ENCODE measurements at places on chromosomes 6 and 20.
A peak's percentile ranks its signal among the peaks of the same experiment; 100 is the strongest.

GRCh38 chr6:163930012-163930411 lies 515.5 kb downstream of the QKI start:
- no peak overlapping the region for H3K4me3 ChIP-seq
- H3K27ac ChIP-seq, result no peak overlapping the region
- H3K4me1 ChIP-seq, result peaks cover 13% of the 10 kb centered on the region
- no peaks in the 10 kb centered on the region for H3K27me3 ChIP-seq
- no peaks in the 10 kb centered on the region for H3K36me3 ChIP-seq

- no peaks in the 10 kb centered on the region for H3K36me3 ChIP-seq
- no peaks in the 10 kb centered on the region for H3K27me3 ChIP-seq
- H3K4me3 ChIP-seq, result no peak overlapping the region
- H3K4me1 ChIP-seq, result no peaks in the 10 kb centered on the region
- no peak for DNase-seq
- no peak overlapping the region for H3K27ac ChIP-seq
These were observed 33.0 kb downstream of the OVOL2 start for GRCh38 chr20:18024606-18025127.

GRCh38 chr6:26044140-26045064 lies 42.8 kb upstream of the HFE start:
- no peak for DNase-seq
- no peaks in the 10 kb centered on the region for H3K36me3 ChIP-seq
- H3K4me3 ChIP-seq, result peak overlapping the region; percentile 64
- H3K27me3 ChIP-seq, result no peaks in the 10 kb centered on the region

- no peak for DNase-seq
- H3K27me3 ChIP-seq, result no peaks in the 10 kb centered on the region
- H3K4me3 ChIP-seq, result no peak overlapping the region
- peaks cover 5% of the 10 kb centered on the region for H3K4me1 ChIP-seq
- H3K27ac ChIP-seq, result no peak overlapping the region
- H3K36me3 ChIP-seq, result peaks cover 50% of the 10 kb centered on the region
These were observed 127.5 kb downstream of the TAF4 start for GRCh38 chr20:61937963-61938838.

DNA sequence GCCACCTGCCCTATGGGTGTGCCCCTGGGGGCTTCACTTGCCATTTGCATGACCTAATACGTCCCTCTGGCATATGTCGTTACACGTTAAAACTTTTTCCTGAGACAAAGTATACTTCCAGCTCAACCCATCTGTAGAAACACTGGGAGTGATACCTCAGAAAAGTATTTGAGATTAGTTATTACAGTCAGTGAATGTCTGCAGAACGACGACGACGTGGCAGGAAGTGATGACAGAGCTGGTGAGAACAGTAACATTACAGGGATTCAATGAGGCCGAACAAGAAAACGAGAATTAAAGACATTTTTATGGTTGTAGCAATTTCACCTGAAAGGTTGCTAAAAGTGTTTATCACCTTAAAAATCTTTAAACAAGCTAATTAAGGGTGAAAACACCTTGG lies 40.2 kb downstream of the SASH1 start:
- H3K27ac ChIP-seq, result no peak overlapping the region
- no peaks in the 10 kb centered on the region for H3K27me3 ChIP-seq
- no peak overlapping the region for H3K4me3 ChIP-seq
- DNase-seq, result no peak

DNA sequence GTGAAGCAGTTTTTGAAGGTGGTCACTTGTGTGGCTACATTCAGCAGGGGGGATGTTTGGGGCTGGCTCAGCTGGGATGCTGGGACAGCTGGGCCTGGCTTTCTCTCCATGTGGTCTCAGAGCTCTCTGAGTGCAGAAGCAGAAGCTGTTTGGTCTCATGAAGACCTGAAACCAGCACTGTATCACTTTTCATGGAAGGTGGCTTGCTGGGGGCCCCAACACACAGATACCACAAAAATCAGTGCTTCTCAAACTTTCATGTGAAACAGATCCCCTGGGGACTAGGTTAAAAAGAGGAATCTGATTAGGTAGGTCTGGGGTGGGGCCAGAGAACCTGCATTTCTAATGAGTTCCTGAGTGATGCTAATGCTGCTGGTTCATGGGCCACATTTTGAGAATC lies 347.3 kb downstream of the DHX35 start:
- H3K4me3 ChIP-seq, result no peak overlapping the region
- H3K4me1 ChIP-seq, result peaks cover 3% of the 10 kb centered on the region
- DNase-seq, result no peak
- H3K27ac ChIP-seq, result no peak overlapping the region

DNA sequence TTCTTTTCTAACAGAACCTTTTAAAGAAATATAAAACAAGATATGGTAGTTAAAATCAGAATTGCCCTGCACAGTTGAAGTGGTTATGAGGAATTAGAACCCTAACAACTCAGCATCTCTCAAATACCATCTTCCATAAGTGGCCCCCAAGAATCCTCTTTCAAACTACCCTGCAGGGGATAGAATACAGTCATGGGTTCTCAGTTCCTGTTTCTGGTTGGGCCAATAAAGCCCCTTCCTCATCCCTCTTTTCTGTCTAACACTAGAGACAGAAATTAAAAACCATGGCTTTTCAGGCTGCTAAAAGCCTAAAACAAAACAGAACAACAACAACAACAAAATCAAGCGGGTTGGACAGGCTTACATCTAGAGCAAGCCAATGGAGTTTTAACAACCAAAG lies 6.7 kb upstream of the LCA5 start:
- peaks cover 3% of the 10 kb centered on the region for H3K4me1 ChIP-seq
- DNase-seq, result no peak
- H3K36me3 ChIP-seq, result peaks cover 3% of the 10 kb centered on the region
- H3K4me3 ChIP-seq, result no peak overlapping the region
- H3K27ac ChIP-seq, result peak overlapping the region; percentile 70

DNA sequence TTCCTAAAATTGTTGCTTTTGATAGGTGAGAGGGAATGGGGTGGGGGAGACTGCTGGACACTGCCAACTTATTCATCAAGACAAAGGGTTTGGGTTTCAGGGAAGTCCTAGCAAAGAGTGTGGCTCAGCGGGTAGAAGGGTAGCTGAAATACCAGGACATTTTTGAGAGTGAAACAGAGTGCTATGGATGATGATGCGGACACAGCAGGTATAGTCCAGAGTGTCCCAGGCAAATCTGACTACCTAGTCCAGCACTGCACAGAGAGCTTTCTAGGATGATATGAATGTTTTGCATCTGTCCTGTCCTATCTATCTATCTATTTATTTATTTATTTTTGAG lies 154.3 kb downstream of the BCAS1 start:
- H3K27me3 ChIP-seq, result no peaks in the 10 kb centered on the region
- H3K27ac ChIP-seq, result peak overlapping the region; percentile 93
- DNase-seq, result no peak
- peaks cover 24% of the 10 kb centered on the region for H3K4me1 ChIP-seq

GRCh38 chr20:38497246-38497935 lies 24.7 kb downstream of the RALGAPB start:
- no peak overlapping the region for H3K4me3 ChIP-seq
- H3K36me3 ChIP-seq, result peaks cover 9% of the 10 kb centered on the region
- no peaks in the 10 kb centered on the region for H3K4me1 ChIP-seq
- no peaks in the 10 kb centered on the region for H3K27me3 ChIP-seq
- DNase-seq, result no peak

DNA sequence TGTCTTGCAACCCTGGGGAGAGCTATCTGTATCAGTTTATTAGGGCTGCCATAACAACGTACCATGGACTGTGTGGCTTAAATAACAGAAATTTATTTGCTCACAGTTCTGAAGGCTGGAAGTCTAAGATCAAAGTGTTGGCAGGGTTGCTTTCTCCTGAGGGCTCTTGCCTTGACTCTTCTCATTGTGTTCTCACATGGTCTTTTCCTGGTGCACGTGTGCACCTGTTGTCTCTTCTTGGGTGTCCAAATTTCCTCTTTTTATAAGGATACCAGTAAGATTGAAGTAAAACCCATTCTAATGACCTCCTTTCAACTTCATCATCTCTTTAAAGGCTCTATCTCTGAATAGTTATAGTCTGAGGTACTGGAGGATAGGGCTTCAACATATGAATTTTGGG lies 72.3 kb upstream of the PDE7B start:
- no peak for DNase-seq
- H3K36me3 ChIP-seq, result no peaks in the 10 kb centered on the region
- no peak overlapping the region for H3K4me3 ChIP-seq
- no peaks in the 10 kb centered on the region for H3K4me1 ChIP-seq

DNA sequence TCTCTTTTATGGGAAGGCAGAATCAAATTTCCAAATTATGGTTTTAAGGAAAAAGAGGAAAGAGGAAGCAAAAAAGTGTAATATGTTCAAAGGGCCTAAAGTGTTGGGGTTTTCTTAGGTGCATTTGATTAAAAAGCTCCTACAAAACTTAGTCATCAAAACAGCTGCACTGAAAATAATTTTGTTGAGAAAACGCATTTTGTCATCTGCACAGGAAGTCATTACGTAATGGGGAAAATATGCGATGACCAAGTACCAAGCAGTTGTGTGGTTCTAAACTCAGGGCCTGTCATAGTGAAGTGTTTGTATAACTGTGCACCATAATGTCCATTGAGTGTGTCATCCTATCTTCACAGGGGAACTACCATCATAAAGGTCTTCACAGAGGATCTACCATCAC lies 15.6 kb downstream of the HAO1 start:
- no peaks in the 10 kb centered on the region for H3K36me3 ChIP-seq
- H3K27me3 ChIP-seq, result no peaks in the 10 kb centered on the region
- no peaks in the 10 kb centered on the region for H3K4me1 ChIP-seq

DNA sequence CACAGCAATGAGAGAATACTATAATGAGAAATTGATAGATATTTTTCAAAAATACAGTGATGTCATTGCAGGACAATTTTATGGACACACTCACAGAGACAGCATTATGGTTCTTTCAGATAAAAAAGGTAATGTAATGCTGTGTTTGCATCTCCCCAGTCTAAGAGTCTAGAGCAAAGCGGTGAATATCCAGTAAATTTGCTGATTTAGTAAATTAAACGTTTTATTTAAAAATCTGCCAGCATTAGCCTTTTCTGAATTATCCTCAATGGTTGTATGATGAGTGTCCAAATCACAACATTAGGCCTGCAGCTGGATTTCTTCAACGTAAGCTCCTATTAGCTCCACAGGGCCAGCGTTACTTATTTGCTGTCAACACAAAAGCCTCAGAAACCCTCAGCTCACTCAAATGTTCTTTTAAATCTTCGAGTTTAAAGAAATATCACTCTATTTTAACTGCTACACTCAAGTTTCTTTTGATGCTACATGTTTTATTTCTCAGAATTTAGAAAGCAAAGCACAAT lies 16.0 kb downstream of the SMPDL3A start:
- DNase-seq, result no peak
- H3K4me3 ChIP-seq, result no peak overlapping the region
- H3K27ac ChIP-seq, result no peak overlapping the region

GRCh38 chr6:30690403-30691207 lies at the start of gene NRM:
Gene NRM (minus strand): TSS chr6:30690984. CDS start chr6:30690974, 10 bp downstream.
- H3K27ac ChIP-seq, result peak within 1 kb of the TSS; percentile 93
- peaks cover 42% of the 10 kb centered on the region for H3K4me1 ChIP-seq
- peak; percentile 94 for DNase-seq
- H3K36me3 ChIP-seq, result peaks cover 3% of the 10 kb centered on the region
- peak within 1 kb of the TSS; percentile 95 for H3K4me3 ChIP-seq

DNA sequence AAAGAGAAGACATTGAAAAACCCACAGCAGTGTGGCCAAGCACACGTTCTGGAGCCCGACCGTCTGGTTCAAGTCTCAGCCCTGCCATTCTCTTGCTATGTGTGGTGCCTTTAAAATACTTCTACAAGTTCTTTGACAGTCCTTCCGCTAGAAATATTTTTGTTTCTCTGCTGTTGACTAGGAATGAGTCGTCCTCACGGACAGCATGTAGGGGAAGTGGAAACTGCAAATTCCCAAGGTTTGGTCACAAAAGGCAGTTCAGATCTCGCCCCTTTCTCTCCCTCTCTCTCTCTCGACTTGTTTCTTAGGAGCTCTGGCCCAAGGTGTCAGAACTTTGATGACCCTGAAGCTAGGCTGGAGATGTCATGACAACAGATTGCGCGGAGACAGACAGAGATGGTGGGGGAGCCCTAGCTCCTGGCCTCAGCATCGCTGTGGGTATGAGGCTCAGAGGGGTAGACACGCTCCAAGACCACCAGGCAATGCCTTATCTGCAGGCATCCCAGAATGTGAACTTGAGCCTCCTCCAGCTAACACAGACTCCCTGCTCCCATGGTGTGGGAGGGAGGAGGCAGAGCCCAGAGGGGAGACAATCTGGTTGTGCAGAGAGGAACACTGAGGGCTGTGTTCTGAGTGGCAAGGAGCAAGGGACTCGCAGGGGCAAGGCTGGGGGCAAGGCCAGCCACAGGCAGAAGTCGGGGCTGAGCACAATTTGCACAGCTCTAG lies 368.9 kb upstream of the SULF2 start:
- peak overlapping the region; percentile 75 for H3K27ac ChIP-seq
- no peak for DNase-seq
- peaks cover 4% of the 10 kb centered on the region for H3K27me3 ChIP-seq
- no peak overlapping the region for H3K4me3 ChIP-seq
- peaks cover 60% of the 10 kb centered on the region for H3K4me1 ChIP-seq

DNA sequence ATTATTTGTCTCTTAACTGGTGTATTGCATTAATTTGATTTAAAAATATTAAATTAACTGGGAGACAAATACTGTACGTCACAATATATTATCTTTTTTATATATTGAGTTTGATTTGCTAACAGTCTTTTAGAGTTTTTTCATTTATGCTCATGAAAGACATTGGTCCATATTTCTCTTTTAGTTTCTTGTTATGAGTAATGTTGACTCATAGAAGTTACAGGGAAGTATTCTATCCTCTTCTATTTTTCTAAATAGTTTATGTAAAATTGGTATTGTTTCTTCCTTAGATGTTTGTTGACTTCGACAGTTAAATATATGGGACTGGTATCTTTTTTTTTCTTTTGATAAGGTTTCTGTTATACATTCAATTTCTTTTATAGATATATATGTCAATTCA lies 1115.6 kb upstream of the CITED2 start:
- H3K4me1 ChIP-seq, result no peaks in the 10 kb centered on the region
- H3K27me3 ChIP-seq, result no peaks in the 10 kb centered on the region
- H3K4me3 ChIP-seq, result no peak overlapping the region
- no peaks in the 10 kb centered on the region for H3K36me3 ChIP-seq
- H3K27ac ChIP-seq, result no peak overlapping the region

GRCh38 chr6:105797286-105797979 lies 288.7 kb upstream of the PRDM1 start:
- H3K36me3 ChIP-seq, result no peaks in the 10 kb centered on the region
- H3K4me3 ChIP-seq, result no peak overlapping the region
- no peak for DNase-seq

GRCh38 chr20:1935696-1936366 lies 40.6 kb downstream of the SIRPA start:
- DNase-seq, result peak; percentile 55
- H3K27me3 ChIP-seq, result no peaks in the 10 kb centered on the region
- H3K4me1 ChIP-seq, result peaks cover 22% of the 10 kb centered on the region
- H3K4me3 ChIP-seq, result no peak overlapping the region

GRCh38 chr20:62825333-62825985 lies 8.6 kb downstream of the COL9A3 start:
- H3K36me3 ChIP-seq, result peaks cover 58% of the 10 kb centered on the region
- no peak overlapping the region for H3K4me3 ChIP-seq
- no peak for DNase-seq
- no peak overlapping the region for H3K27ac ChIP-seq
- no peaks in the 10 kb centered on the region for H3K27me3 ChIP-seq

GRCh38 chr6:124822204-124822613 lies 140.0 kb upstream of the RNF217 start:
- H3K4me1 ChIP-seq, result no peaks in the 10 kb centered on the region
- no peak overlapping the region for H3K27ac ChIP-seq
- H3K27me3 ChIP-seq, result no peaks in the 10 kb centered on the region
- H3K36me3 ChIP-seq, result no peaks in the 10 kb centered on the region

All from spinal cord (tissue), 10 donors.